ENCODE measurements at places on chromosomes 1 and 21. TPM values are rescaled to one million over a fixed set of nuclear protein-coding genes. Genes with fewer than 3 reads are reported as not detected.

Gene LRRIQ3
- total RNA-seq: 2.2 TPM

Gene CHIA
- total RNA-seq: not detected

Gene MX2
- 98.7 TPM for total RNA-seq

Gene MATN1
- total RNA-seq: 0.12 TPM

GRCh38 chr1:173330149-173330951, 123.2 kb upstream of the TNFSF4 start:
- H3K36me3 ChIP-seq: no peaks in the 10 kb centered on the region
- H3K27me3 ChIP-seq: no peaks in the 10 kb centered on the region
- DNase-seq: no peak
- H3K4me3 ChIP-seq: no peak overlapping the region

DNA sequence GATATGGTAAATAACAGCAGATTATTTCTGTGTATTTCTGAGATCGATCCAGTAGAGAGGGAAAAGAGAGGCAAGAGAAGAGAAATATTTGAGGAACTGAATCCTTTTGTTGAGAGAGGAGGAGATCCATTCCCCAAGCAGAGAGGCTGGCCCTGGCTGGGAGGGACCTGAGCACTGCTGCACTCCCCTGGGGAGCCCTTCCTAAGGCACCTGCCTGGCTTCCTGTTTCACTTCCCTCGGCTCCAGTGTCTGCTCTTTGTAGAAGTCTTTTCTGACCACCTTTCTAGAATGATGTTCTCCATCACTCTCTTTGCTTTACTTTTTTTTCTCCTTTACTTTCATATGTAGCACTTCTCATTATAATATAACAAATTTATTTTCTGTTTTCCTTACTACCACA, 42.3 kb upstream of the SLC6A9 start:
- H3K27ac ChIP-seq: no peak overlapping the region
- H3K4me3 ChIP-seq: no peak overlapping the region
- H3K4me1 ChIP-seq: no peaks in the 10 kb centered on the region
- H3K27me3 ChIP-seq: no peaks in the 10 kb centered on the region
